ENCODE measurements at places on chromosomes 6 and 20. TPM values are rescaled to one million over a fixed set of nuclear protein-coding genes. Genes with fewer than 3 reads are reported as not detected.

SNAI1 gene
- 3.2 TPM for total RNA-seq

MOG gene
- total RNA-seq = not detected

TOX2 gene
- total RNA-seq = 7.0 TPM

HLA-DMB gene
- 17.0 TPM for total RNA-seq

ALDH5A1 gene
- total RNA-seq = 9.8 TPM

TSBP1 gene
- not detected for total RNA-seq

GRM4 gene
- 0.55 TPM for total RNA-seq

ARFGAP1 gene
- total RNA-seq = 51.3 TPM
